ENCODE measurements at places on chromosomes 6 and 20. TPM values are rescaled to one million over a fixed set of nuclear protein-coding genes. Genes with fewer than 3 reads are reported as not detected.

STX11 gene
- total RNA-seq, result 0.11 TPM

DNA sequence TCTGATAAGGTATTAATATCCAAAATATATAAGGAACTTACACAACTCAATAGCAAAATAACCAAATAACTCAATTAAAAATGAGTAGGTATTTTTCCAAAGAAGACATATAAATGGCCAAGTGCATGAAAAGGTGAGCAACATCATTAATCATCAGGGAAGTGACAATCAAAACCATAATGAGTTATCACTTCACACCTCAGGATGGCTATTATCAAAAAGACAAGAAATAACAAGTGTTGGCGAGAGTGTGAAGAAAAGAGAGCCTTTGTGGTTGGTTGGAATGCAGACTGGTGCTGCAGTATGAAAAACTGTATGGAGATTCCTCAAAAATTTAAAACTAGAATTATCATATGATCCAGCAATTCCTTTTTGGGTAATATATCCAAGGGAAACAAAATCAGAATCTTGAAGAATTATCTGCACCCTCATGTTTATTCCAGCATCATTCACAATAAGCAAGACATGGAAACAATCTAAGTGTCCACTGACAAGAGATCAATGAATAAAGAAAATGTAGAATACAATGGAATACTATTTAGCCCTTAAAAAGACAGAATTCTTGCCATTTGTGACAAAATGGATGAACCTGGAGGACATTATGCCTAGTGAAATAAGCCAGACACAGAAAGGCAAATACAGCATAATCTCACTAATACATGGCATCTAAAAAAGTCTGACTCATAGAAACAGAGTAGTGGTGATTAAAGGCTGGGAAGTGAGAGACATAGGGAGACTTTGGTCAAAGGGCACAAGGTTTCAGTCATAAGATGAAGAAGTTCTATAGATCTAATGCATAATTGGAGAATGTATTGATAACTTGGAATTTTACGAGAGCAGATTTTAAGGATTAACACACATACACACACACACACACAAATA lies 175.6 kb downstream of the FOXA2 start:
- no peak for DNase-seq
- peaks cover 3% of the 10 kb centered on the region for H3K4me1 ChIP-seq
- H3K27ac ChIP-seq, result no peak overlapping the region
- H3K4me3 ChIP-seq, result no peak overlapping the region

SPATS1 gene
- total RNA-seq, result not detected

COL11A2 gene
- 2.0 TPM for total RNA-seq

DNA sequence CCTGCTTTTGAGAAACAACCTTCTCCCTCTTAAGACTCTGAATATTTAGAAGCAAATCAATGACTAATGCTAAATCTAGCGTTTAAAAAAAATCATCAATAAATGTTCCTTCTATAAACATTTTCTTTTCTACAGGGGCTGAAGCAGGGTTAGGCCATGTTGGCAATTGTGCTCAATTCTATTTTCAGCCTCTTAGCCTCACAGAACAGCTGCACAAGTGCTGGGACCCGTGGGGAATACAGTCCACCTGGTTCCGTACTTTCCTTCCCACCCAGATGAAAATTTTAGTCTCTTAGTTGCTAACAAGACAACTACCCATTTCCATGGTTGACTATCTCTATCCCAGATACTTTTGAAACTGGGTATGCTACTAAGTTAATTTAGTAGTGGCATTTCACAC lies 138.6 kb downstream of the RPS12 start:
- no peaks in the 10 kb centered on the region for H3K36me3 ChIP-seq

ASCC3 gene
- total RNA-seq, result 63.8 TPM

GRCh38 chr6:32108727-32109113 lies 418 bp downstream of the TNXB start:
- DNase-seq, result no peak
- no peaks in the 10 kb centered on the region for H3K4me1 ChIP-seq
- no peaks in the 10 kb centered on the region for H3K27me3 ChIP-seq
- H3K36me3 ChIP-seq, result no peaks in the 10 kb centered on the region
- no peak overlapping the region for H3K4me3 ChIP-seq

GRCh38 chr6:157685596-157686280 lies 137.3 kb upstream of the SNX9 start:
- H3K36me3 ChIP-seq, result no peaks in the 10 kb centered on the region
- no peaks in the 10 kb centered on the region for H3K27me3 ChIP-seq
- H3K27ac ChIP-seq, result no peak overlapping the region

- no peak overlapping the region for H3K27ac ChIP-seq
- no peaks in the 10 kb centered on the region for H3K4me1 ChIP-seq
- no peaks in the 10 kb centered on the region for H3K36me3 ChIP-seq
- H3K4me3 ChIP-seq, result no peak overlapping the region
Measured at GRCh38 chr20:43979576-43980105, 65.0 kb downstream of the TOX2 start.

DAAM2 gene
- total RNA-seq, result 1.0 TPM

- H3K36me3 ChIP-seq, result no peaks in the 10 kb centered on the region
- H3K27ac ChIP-seq, result no peak overlapping the region
- no peaks in the 10 kb centered on the region for H3K4me1 ChIP-seq
- no peak overlapping the region for H3K4me3 ChIP-seq
- H3K27me3 ChIP-seq, result no peaks in the 10 kb centered on the region
Measured at GRCh38 chr20:44034965-44035635, 120.4 kb downstream of the TOX2 start.

UBE2J1 gene
- total RNA-seq, result 13.1 TPM

DNA sequence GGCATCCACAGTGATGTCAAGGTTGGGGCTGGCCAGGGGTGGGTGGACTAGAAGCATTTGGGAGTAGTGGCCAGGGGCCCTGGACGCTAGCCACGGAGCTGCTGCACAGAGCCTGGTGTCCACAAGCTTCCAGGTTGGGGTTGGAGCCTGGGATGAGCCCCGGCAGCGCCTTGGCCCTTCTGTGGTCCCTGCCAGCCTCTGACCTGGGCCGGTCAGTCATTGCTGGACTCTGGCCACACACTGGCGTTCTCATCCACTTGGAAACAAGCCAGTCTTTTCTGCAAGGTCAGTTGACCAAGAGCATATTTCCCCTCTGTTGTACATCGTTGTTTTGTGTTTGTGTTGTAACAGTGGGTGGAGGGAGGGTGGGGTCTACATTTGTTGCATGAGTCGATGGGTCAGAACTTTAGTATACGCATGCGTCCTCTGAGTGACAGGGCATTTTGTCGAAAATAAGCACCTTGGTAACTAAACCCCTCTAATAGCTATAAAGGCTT lies 8.4 kb downstream of the PSMA7 start:
- no peaks in the 10 kb centered on the region for H3K4me1 ChIP-seq
- H3K27ac ChIP-seq, result no peak overlapping the region
- no peak for DNase-seq
- H3K27me3 ChIP-seq, result no peaks in the 10 kb centered on the region

DNA sequence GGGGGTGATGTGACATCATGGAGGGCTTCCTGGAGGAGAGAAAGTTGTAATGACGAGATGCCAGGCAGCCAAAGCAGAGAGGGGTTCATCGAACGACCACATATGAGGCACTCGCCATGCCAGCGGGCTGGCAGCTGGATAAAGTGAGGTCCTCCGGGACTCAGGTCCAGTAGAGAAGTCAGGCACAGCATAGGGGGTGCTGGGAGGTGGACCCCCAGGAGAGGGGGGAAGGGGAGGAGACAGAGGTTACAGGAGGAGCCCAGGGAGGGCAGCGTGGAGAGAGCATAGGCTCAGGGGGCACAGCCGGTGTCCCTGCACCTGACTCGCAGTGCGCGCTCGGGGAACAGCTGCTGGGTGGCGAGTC lies 174.7 kb downstream of the BMP7 start:
- no peaks in the 10 kb centered on the region for H3K27me3 ChIP-seq
- no peaks in the 10 kb centered on the region for H3K4me1 ChIP-seq
- no peak for DNase-seq
- no peaks in the 10 kb centered on the region for H3K36me3 ChIP-seq

DNA sequence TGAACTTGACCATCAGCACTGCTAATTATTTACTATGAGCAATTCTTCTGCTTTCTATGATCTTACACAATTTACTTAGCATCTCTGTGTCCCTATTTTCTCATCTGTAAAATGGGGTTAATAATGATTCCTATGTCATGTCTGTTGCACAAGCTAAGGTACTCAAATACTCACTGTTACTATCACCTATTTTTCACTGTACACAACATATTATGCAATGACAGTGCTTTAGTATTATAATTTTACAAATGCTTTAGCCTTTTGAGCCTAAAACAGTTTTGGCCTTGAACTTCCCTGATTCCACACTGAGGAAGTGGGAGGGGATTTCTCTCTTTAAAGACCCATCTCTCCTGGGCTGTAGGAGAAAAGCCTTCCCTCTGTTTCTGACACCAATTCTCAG lies 36.9 kb upstream of the THEMIS start:
- H3K27ac ChIP-seq, result no peak overlapping the region
- DNase-seq, result no peak
- no peak overlapping the region for H3K4me3 ChIP-seq
- H3K36me3 ChIP-seq, result peaks cover 6% of the 10 kb centered on the region

DNA sequence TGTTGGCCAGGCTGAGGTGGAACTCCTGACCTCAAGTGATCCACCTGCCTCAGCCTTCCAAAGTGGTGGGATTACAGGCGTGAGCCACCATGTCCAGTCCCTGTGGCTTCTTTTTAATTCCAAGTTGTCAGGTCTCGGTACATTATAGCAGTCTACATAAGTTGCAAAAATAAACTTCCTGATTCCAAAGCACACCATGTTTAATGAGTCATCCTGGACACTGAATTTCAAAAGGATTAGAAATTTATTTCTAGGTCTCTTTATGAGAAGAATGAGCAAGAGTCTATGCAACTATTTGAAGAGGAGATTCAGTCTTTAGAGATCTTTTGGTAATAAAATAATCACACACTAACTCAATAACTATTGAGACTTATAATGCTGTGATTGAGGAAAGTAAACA lies 63.9 kb upstream of the MCHR2 start:
- no peaks in the 10 kb centered on the region for H3K27me3 ChIP-seq
- no peak overlapping the region for H3K4me3 ChIP-seq
- no peaks in the 10 kb centered on the region for H3K4me1 ChIP-seq
- no peak for DNase-seq

SDC4 gene
- 54.3 TPM for total RNA-seq

- no peak overlapping the region for H3K27ac ChIP-seq
- no peaks in the 10 kb centered on the region for H3K4me1 ChIP-seq
- no peaks in the 10 kb centered on the region for H3K27me3 ChIP-seq
- no peaks in the 10 kb centered on the region for H3K36me3 ChIP-seq
- no peak overlapping the region for H3K4me3 ChIP-seq
- no peak for DNase-seq
Measured at GRCh38 chr6:46393161-46393939, 97.9 kb downstream of the RCAN2 start.

DNA sequence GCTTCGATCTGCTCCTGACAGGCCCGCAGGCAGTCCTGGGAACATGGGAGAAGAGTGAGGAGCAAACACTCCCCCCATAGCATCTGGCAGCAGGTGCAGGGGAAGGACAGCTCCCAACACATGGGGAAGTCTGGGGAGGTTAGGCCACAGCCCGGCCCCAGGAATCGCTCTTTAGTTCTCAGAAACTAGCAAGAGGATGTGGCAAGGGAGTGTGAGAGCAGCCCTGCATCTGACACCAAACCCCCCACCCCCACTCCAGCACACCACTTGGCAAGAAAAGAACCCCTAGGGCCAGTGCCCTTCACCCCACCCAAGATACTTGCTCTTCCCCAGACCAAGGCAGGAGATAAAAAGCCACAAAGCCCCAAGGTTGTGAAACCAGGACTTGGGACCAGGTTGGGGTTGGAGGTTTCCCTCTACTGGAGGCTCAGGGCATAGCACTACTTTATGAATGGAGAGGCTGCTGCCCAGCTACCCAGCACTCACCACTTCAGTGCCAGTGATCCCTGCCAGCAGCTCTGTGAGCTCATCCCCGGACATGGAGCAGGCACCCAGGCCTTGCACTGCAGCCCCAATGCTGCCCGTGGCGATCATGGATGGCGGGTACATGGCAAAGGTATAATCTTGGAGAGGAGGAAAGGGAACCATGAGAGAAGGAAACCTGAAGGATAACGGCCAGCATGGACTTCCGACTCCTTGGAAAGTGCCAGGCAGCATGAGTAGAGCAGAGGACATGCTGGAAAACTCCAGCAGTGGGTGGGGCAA lies 5.4 kb downstream of the CCND3 start:
- peaks cover 39% of the 10 kb centered on the region for H3K36me3 ChIP-seq
- DNase-seq, result peak; percentile 79
- no peak overlapping the region for H3K27ac ChIP-seq
- no peak overlapping the region for H3K4me3 ChIP-seq
- no peaks in the 10 kb centered on the region for H3K27me3 ChIP-seq

DNA sequence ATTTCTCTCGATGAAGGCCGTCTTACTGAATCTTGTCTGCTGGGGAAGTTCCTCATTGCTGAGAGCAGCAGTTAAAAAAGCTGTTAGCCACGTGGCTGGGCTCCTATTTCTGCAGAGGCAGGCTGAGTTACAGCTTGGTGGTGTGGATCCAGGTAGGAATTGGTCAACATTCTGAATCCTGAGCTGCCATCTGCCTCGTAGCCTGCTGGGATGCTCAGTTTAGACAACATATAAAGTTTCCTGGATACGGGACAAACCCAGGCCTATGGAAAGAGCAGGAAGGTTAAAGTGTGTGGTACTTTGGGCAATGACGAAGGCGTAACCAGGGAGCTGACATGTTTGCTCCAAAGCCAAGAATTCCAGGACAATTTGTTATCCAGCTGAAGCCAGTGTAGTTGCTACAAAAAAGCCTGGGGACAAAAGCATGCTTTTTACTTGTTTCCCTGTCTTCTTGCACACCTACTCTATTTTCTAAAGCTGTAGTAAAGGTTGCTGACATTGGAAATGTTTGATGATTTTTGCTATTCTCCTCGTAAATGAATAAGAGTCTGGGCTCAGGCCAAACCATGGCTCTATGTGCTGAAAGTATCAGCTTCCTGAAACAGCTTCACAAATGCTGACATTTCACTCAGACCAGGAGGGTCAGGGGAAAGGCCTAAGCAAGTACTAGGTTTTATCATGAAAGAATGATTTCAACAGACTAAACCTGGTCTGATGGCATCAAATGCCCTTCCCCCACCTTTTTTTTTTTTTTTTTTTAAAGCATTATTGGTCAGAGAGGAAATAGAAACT lies 12.4 kb upstream of the MYLK2 start:
- no peak overlapping the region for H3K4me3 ChIP-seq
- peaks cover 30% of the 10 kb centered on the region for H3K36me3 ChIP-seq
- H3K27ac ChIP-seq, result no peak overlapping the region
- no peaks in the 10 kb centered on the region for H3K27me3 ChIP-seq
- DNase-seq, result no peak

- DNase-seq, result no peak
- no peaks in the 10 kb centered on the region for H3K36me3 ChIP-seq
- no peaks in the 10 kb centered on the region for H3K27me3 ChIP-seq
- no peaks in the 10 kb centered on the region for H3K4me1 ChIP-seq
- H3K4me3 ChIP-seq, result no peak overlapping the region
Measured at GRCh38 chr20:38853759-38854158, 48.3 kb downstream of the PPP1R16B start.

OGFRL1 gene
- total RNA-seq, result 2.8 TPM

DNA sequence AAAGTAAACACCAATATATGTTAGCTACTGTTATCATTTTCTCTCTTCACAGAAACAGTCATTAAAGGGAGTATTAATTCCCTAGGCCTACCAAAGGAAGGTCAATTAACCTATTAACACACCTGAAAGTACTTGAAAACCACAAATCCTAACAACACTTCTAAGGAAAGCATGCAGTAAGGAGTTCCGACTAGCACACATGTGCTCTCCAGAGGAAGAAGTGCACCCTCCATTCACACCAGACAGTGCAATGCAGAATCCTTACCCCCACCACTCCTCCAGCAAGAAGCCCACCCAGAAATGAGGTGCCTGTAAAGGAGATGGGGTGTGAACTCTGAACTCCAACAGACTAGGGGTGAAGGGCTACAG lies 58.7 kb downstream of the EPB41L2 start:
- no peaks in the 10 kb centered on the region for H3K27me3 ChIP-seq
- no peak for DNase-seq
- H3K36me3 ChIP-seq, result peaks cover 28% of the 10 kb centered on the region
- H3K27ac ChIP-seq, result no peak overlapping the region
- peaks cover 10% of the 10 kb centered on the region for H3K4me1 ChIP-seq
- H3K4me3 ChIP-seq, result no peak overlapping the region

Data from H9 (cell line).